ENCODE measurements at places on chromosomes 7 and 10.

- no peak for DNase-seq
Measured at GRCh38 chr7:139561-140243, 52.7 kb upstream of the FAM20C start.

GRCh38 chr10:59702347-59702746 lies 7.3 kb downstream of the SLC16A9 start:
- DNase-seq, result no peak

- DNase-seq, result no peak
Measured at GRCh38 chr7:91378131-91378530, 113.9 kb downstream of the FZD1 start.

DNA sequence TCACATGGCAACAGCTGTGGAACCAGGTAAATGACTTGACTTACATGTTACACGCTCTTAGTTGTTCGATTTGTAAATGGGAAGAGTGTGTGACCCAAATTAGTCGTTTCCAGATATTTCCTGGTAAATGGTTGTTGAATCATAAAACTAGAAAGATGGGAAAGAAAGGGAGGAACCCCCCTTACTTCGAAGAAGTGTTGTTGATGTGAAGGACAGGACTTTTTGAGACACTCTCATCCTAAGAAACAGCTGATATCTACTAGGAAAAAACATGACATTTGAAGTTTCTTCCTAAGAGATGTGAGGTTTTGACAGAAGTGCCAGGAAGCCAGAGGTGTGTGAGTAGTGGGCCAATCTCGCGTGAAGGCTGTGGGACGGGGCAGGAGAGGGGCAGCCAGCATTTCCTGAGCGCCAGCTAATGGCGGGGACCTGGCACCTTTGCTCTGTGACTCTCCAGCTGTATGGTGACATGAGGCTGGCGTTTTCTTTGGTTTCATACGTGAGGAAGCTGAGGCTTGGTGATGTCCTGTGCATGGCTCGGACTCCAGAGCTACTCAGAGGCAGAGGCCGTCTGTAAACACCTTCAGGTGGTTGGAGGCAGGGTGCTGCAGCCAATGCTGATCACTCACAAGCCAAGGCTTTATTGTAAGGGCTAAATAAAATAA lies 53.7 kb downstream of the IKZF1 start:
- no peak for DNase-seq

DNA sequence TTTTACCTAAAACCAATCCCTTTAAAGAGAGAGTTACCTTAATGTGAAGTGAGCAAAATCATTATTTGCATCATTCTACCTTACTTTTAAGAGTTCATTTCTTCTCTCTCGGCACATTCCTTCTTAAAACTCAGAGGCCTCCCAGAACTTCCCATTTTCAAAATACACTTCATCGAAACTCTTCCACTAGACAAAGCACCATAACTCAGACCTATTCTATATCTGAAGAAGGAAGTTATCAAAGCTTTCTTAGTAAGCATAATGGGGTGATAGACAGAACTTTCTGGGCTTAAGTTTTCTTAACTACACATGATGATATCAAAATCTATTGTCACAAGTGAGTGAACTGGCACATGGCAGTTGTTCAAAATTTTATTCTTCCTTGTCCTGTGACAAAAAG lies 24.6 kb upstream of the GNAT3 start:
- DNase-seq, result no peak

DNA sequence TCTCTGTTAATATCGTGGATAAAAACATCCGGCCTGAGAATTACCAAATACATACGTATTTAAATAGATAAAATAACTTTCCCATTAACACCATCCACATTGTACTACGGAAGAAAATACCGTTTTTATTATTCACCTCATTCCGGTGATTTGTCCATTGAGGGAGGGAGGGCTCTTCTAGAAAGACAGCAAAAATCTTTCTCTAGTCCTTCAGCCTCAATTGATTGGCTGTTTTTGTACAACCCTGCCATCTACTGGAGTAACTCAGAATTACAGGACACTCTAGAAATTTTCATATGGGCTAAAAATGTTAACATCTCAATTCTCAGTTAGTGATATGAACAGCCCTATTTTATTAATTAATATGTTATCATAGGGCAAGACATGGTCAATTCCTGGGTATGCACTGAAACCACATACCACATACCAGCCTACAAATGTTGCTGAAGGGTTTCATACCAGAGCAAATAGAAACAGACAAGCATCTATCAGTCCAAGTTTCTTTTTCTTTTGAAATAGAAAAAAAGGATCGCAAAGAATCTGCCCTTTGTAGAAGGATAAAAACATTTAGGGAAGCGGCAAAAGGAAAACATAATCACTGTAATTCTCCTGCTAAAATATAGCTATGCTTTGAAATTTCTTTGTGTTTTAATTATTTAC lies 55.8 kb upstream of the CDCA7L start:
- DNase-seq, result no peak

GRCh38 chr10:21946946-21947345 lies 56.6 kb downstream of the DNAJC1 start:
- no peak for DNase-seq

GRCh38 chr7:42673951-42674350 lies 237.9 kb downstream of the C7orf25 start:
- no peak for DNase-seq

GRCh38 chr10:85138046-85138445 lies 809.7 kb downstream of the CCSER2 start:
- DNase-seq, result no peak

- DNase-seq, result no peak
Measured at GRCh38 chr10:33731322-33731721, 396.9 kb upstream of the NRP1 start.

DNA sequence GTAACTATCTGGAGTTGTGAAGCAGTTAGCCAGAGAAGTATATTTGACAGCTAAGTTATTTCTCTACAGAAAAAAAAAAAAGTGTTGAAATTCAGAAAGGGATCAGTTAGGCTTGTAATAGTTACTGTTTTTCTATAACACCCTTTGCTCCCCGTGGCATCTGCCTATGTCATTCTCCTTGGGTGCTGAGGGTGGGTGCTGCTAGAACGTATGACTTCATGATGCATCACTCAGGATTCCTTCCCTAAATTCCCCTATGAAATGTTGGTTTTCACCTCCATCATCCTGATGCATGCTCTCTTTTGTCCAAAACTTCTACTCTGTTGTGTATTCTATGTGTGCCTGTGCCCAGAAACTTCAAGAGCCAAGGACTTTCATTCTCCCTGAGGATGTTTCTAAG lies 536.4 kb downstream of the GRM8 start:
- no peak for DNase-seq

GRCh38 chr7:147818317-147818716 lies 772.2 kb upstream of the C7orf33 start:
- no peak for DNase-seq

GRCh38 chr10:22315455-22316285 lies 518 bp upstream of the COMMD3 start:
- no peak for DNase-seq

DNA sequence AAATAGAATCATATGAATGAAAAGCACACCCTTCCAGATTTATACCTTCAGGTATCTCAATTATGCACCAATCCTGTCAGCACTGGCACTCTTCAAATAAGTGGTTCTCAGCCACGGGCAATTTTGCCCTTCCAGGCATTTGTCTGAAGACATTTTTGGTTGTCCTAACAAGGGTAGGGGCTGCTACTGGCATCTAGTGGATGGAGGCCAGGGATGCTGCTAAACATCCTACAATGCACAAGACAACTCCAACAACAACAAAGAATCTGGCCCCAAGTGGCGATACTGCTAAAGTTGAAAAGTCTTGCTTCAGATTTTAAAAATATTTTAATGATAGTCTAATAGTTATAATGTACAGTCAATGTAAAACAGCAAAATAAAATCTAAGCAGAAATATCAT lies 16.1 kb downstream of the CCDC186 start:
- no peak for DNase-seq

All from SIG-M5 (cell line).